ENCODE measurements at places on chromosomes 4 and X. TPM values are rescaled to one million over a fixed set of nuclear protein-coding genes. Genes with fewer than 3 reads are reported as not detected.

KIAA1210 gene
- polyA plus RNA-seq = not detected

MAGEE1 gene
- 6.4 TPM for polyA plus RNA-seq

RADX gene
- polyA plus RNA-seq = 6.5 TPM

ADH1C gene
- not detected for polyA plus RNA-seq

TRIM2 gene
- polyA plus RNA-seq = 1.3 TPM

ART3 gene
- not detected for polyA plus RNA-seq

TNIP3 gene
- polyA plus RNA-seq = not detected

ESX1 gene
- polyA plus RNA-seq = not detected

UNC5C gene
- not detected for polyA plus RNA-seq

RIBC1 gene
- polyA plus RNA-seq = not detected

EDA gene
- not detected for polyA plus RNA-seq

GYPE gene
- 8.1 TPM for polyA plus RNA-seq

ASB11 gene
- not detected for polyA plus RNA-seq

HS6ST2 gene
- not detected for polyA plus RNA-seq

UGT2B15 gene
- polyA plus RNA-seq = 3.2 TPM

GLRA3 gene
- not detected for polyA plus RNA-seq

ATP8A1 gene
- polyA plus RNA-seq = 20.7 TPM

TMEM47 gene
- not detected for polyA plus RNA-seq
